Panc1 (cell line): ENCODE measurements at places on chromosomes 4 and X.

- DNase-seq, result no peak
Observed at GRCh38 chr4:158428242-158428641, 93.4 kb upstream of the RXFP1 start.

GRCh38 chrX:39427906-39428305 is 626.6 kb downstream of the MID1IP1 start:
- DNase-seq, result no peak

DNA sequence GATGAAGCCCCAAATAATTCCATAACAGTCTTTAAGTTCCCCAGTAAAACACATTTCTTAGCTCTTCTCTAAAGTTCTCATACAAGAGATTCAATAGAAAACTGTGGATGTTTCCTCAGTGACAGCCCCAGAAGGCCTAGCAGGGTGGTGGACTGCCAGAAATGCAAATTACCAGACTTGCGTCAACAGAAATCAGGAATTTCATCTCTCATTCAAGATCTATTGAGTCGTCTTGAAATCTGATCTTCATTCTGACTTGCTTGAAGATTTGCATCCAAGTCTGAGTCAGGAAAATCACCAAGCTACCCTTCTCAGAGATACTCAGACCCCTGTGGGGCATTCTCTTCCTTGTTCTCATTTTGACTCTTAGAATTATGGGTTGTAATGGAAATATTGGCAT is 68.9 kb upstream of the NDP start:
- no peak for DNase-seq

- DNase-seq, result no peak
Observed at GRCh38 chr4:126395664-126396063, 1080.9 kb downstream of the FAT4 start.

- DNase-seq, result no peak
Observed at GRCh38 chrX:11976663-11977062, 161.6 kb upstream of the FRMPD4 start.

DNA sequence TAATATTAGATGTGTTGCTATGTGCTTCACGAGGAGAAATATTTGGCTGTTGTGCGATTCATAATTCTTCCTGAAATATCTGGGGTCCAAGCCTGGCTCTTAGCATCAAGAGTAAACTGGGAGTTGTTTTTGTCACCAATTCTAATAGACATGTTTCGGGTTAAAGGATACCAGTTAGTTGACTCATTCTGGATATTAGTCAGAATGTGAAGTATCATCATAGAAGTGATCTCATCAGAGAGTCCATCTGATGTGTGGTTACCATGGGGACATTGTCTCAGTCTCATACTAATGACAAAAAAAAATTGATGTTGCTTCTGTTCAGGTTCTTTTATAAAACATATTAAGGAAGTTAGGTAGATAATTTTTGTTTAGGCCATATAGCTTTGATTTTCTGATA is 57.2 kb upstream of the MTMR1 start:
- DNase-seq, result peak; percentile 20

GRCh38 chr4:136651932-136652331 is 880.4 kb downstream of the PCDH18 start:
- no peak for DNase-seq

DNA sequence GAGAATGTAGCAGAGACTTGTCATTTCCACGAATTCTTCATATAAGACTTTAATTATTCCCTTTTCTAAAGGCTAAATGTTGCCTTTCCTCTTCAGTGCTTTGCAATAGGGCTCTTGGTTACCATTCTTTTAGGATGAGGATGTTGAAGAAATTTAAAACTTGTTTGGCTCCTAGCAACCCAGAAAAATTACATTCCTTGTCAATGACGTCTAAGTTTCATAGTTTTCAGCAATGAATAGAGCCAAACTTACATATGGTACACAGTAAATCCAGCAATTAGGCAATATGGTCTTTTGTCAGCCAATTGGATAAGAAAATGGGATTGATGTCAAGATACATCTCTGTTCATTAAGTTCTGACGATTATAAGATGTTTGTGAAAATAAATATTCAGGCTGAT is 1639.6 kb upstream of the PCDH10 start:
- no peak for DNase-seq

GRCh38 chrX:152428120-152428519 is 23.0 kb downstream of the GABRA3 start:
- no peak for DNase-seq

- no peak for DNase-seq
Observed at GRCh38 chrX:63739885-63740284, 45.1 kb downstream of the ARHGEF9 start.

GRCh38 chr4:39642885-39643552 is 4.4 kb upstream of the SMIM14 start:
- DNase-seq, result no peak

DNA sequence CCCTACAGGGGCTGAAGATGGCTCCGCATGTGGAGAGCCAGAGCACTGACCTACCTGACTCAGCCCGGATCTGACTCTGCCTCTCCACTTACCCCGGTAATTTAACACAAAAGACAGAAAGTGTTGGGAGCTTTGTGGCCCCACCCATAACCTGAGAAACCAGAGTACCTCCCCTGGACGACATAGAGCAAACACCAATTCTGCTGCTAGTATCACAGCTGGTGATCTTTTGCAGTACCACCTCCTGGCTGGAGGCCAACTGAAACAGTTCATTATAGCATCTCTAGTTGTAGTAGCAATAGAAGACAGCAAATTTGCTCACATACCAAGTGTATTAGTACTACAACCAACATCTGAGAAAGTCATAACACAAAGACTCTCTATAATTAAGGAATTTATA is 443.9 kb downstream of the KLHL4 start:
- DNase-seq, result no peak

GRCh38 chrX:47483306-47484268 is 565 bp upstream of the ZNF41 start:
- no peak for DNase-seq

DNA sequence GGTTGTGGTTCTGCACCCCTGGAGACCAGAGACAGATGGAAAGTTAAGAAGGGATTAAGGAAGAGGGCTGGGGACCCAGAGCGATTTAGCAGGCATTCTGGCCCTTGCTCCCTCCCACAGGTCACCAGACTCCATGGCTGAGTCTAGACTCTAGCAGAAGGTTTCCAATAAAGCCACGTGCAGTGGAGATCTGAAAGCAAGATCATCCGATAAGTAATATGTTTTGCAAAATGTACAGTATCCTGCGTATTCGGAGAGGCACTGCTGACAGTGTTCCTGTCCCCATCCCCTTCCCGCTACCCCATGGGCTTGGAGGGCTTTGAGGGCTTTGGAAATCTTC is 531 bp upstream of the GPRIN3 start:
- no peak for DNase-seq

DNA sequence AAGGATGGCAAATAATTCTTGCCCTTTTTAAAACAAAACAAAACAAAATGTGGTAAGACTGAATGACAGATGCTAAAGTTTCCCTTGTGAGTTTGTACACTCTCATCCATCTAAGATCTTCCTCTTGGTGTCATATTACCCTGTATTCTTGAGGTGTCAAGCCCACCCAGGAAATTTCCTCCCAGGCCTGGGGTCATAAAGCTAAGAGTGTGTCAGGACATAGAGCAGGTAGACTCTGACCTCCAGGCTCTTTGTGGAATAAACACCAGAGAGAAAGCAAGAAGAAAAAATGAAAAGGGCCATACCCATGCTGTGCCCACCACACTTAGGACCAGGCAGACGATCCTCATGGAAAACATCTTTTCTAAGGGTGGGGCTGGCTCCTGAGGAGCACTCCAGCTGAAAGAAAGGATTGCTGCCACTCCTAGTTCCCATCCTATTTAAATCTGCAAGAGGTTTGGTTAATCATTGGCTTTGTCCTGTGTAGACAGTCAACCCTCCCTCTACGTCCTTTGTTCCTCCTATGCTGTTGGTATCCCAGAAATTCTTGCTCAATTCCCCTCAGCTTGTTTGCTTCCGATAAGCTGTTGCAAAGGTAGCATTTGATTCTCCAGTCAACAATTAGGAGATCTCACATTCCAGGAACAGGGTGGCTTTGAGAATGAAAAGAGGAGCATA is at the start of gene FGA:
Gene FGA, minus strand, starts transcription at position 414 of the 678 bp plus-strand sequence. Its CDS starts 55 bp downstream, at position 359.
- no peak for DNase-seq

GRCh38 chr4:111984169-111984819 is 161.0 kb upstream of the FAM241A start:
- no peak for DNase-seq

GRCh38 chr4:176753049-176753448 is 39.7 kb downstream of the VEGFC start:
- DNase-seq, result peak; percentile 81

DNA sequence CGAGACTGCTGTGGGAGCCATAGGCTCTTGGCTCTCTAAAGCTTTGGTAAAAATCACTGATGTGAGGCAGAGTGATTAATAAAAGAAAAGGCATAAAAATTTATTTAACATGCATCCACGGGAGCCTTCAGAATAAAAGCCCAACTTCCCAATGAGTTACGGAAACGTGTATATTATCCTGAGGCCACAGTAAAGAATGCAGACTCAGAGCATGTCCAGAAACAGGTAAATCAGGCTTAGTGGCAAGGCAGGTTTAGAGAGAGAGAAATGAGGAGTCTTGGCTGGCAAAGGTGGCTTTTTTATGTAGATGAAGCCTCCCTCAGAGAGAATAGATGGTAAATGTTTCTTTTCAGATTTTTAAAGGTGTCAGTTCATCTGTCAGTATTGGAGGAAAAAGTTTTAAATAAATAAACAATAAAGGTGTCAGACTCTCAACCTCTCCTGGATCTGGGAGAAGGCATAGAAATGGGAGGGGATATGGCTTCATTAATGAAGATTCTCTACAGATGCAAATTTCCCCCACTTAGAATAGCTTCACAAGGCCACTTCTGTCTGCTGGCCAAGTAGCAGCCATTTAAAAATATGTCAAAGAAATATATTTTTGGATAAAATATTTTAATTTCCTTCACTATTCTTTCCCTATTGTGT is 24.0 kb downstream of the C4orf51 start:
- no peak for DNase-seq

DNA sequence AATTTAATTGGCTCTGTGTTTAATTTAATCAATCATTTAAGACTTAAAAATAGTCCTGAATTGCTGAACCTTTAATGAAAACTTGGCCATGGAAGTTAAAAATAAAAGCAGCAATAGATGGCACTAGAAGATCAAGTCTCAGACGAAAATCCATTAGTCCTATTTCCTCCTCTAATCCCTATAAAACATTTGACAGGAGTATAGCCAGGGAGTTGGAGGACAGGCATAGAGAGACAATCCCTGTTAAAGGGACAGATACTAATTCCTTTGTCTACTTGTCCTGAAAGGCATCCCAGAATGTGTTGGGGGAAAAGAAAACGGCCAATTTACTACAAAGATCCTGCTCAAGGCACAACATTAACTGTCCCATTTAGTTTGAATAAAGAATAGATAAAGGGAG is 276.3 kb upstream of the TACR3 start:
- peak; percentile 33 for DNase-seq

- no peak for DNase-seq
Observed at GRCh38 chrX:153643431-153644351, 3.3 kb upstream of the DUSP9 start.

DNA sequence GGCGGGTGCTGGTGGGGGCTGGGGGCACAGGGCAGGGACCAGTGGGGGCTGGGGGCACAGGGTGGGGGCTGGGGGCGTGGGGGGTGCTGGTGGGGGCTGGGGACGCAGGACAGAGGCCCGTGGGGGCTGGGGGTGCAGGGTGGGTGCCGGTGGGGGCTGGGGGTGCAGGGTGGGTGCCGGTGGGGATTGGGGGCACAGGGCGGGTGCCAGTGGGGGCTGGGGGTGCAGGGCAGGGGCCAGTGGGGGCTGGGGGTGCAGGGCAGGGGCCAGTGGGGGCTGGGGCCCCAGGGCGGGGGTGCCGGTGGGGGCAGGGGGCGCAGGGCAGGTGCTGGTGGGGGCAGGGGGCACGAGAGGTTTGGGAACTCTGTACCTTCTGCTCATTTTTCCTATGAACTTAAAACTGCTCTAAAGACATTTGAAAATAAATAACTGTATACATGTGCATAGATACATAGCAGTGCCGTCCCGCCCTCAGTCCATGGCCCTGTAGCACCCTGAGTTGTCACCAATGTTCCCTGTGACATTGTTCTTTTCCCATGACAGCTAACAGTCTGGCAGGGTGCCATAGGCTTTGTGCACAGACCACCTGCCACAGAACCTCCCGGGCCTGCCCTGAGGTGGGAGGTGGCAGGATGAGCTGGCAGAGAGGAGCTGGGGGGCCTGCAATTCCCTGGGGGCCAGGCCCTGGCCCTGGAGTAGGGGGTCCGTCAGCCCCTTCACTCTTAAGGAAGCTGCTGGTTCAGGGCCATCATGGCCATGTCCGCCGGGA is 35.6 kb upstream of the ADRA2C start:
- no peak for DNase-seq

GRCh38 chr4:169094656-169095231 is 84.7 kb upstream of the CBR4 start:
- DNase-seq, result no peak

- DNase-seq, result no peak
Observed at GRCh38 chrX:101208152-101208905, 11.3 kb upstream of the DRP2 start.

- DNase-seq, result no peak
Observed at GRCh38 chr4:108370291-108371141, 201.8 kb upstream of the LEF1 start.

DNA sequence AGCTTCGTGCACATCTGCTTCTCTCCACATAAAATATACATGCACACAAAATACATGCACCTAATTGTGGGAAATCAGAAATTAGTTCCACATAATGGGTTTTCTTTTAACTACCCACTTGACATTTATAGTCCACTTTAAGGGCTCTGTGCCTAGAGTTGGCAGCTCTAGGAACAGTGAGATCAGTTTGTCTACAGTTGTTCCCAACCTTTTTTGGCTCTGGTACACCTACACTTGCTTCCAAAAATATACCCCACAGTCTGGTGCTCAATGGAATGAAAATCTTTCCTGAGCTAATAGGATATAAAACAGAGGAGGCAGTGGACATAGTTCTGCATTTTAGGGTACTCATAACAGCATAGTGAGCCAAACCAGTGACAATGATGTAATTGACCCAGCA is 36.1 kb downstream of the HDAC8 start:
- DNase-seq, result no peak

DNA sequence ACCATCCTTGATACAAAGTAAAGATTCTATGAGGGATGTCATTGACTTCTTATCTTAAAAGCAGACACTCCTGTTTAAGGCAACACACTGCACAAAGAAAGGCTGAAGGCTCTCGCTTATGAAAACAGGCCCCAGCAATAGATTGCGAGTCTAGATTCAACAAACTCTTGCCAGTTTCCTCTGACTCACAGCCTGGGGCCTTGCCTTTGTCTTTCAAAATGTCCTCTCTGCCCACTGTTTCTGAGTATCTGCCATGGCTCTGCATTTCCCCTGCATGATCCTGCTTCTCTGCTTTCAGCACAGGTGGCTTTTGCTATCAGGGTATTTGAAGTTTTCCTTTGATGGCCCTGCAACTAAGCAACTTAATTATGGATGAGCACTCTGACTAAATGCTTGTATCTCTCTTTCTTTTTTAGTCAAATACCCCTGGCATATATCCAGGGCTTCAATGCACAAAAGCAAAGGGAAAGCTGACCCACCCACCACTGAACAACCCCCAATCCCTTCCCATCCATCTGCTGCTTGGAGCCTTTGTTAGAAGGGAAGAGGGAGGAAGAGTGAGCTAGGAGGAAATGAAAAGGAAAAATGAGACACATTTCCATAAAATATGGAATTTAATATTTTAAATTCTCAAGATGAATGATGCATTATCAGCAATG is 32.2 kb downstream of the NDP start:
- no peak for DNase-seq
